Kidney (tissue), 22 donors: ENCODE measurements at places on chromosomes 16 and 17. TPM values are rescaled to one million over a fixed set of nuclear protein-coding genes. Genes with fewer than 3 reads are reported as not detected.
A peak's percentile ranks its signal among the peaks of the same experiment; 100 is the strongest.

Gene IGF2BP1
- total RNA-seq, result 1.3 TPM

Gene CCL13
- 1.1 TPM for total RNA-seq

Gene SLC52A1
- 0.19 TPM for total RNA-seq

Gene CDH3
- total RNA-seq, result 61.3 TPM

Gene KRTAP2-2
- not detected for total RNA-seq

DNA sequence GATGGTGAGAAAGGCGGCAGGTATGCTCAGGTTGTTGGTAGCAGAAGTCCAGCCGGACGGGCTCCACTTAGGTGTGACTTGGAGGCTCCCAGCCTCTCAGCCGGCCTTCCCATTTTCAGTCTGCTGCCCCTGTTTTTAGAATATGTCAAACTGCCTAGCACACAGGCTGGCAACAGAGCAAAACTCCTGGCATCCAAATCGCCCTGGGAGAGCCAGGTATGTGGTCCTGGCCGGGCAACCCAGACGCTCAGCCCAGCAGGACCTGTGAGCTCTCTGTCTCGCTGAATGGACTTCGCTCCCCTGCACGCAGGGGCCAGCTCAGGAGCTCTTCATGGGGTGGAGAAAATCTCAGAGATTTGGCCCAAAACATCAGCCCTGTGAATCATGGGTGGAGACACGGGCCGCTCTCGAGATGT, 147.9 kb upstream of the CHMP6 start:
- no peak overlapping the region for H3K27ac ChIP-seq
- no peak overlapping the region for H3K4me3 ChIP-seq
- H3K4me1 ChIP-seq, result no peaks in the 10 kb centered on the region

DNA sequence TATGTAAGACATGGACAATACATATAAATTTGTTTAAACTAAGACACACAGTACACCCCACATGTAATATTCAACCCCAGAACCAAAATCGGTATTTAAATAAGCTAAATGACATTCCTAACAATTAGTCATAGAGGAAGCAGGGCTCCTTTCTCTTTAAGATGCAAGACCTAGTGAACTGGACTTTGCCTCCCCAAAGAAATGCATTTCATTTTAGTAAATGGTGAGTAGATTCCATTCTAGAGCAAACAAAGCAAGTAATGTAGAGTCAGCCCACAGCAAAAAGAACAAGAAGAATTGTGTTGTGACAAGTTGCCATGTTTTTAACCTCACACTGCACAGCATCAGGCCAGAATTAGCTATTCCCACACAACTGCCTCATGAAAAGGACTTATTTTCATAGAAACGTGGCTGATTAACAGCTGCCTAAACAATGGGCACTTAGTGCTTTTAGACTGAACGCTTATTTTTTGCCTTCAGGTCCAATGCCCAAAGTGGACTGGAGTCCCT, 14.4 kb downstream of the DNAJC7 start:
- peak overlapping the region; percentile 60 for H3K27ac ChIP-seq
- H3K27me3 ChIP-seq, result no peaks in the 10 kb centered on the region
- no peaks in the 10 kb centered on the region for H3K4me1 ChIP-seq
- H3K4me3 ChIP-seq, result peak overlapping the region; percentile 37
- peaks cover 26% of the 10 kb centered on the region for H3K36me3 ChIP-seq

GRCh38 chr17:81456091-81456490, 56.5 kb downstream of the ACTG1 start:
- H3K36me3 ChIP-seq, result no peaks in the 10 kb centered on the region
- H3K27ac ChIP-seq, result no peak overlapping the region
- H3K4me1 ChIP-seq, result no peaks in the 10 kb centered on the region
- H3K27me3 ChIP-seq, result no peaks in the 10 kb centered on the region

DNA sequence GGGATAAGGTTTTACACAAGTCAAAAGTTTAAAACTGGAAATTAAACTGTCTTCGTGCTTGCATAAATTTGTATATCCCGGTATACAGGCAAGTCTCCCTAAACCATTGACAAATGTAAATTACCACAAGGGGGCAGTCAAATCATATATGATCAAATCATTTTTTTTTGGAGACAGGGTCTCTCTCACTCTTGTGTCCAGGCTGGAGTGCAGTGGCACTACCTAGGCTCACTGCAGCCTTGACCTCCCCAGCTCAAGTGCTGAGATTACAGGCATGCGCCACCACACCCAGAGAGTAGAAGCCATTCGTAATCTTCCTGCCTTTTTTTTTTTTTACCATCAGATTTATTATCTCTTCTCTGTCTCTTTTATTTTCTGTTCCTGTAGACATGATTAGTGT, 18.5 kb downstream of the TOP2A start:
- H3K36me3 ChIP-seq, result no peaks in the 10 kb centered on the region
- no peaks in the 10 kb centered on the region for H3K4me1 ChIP-seq
- H3K27me3 ChIP-seq, result no peaks in the 10 kb centered on the region
- no peak overlapping the region for H3K27ac ChIP-seq

GRCh38 chr17:33684735-33685134, 391.6 kb upstream of the ASIC2 start:
- H3K27ac ChIP-seq, result no peak overlapping the region
- no peak for DNase-seq
- no peak overlapping the region for H3K4me3 ChIP-seq
